ENCODE measurements at places on chromosomes 1 and 21. TPM values are rescaled to one million over a fixed set of nuclear protein-coding genes. Genes with fewer than 3 reads are reported as not detected.

Gene SRM
- total RNA-seq: 36.1 TPM

Gene KRTAP19-1
- not detected for total RNA-seq

Gene SIM2
- 0.34 TPM for total RNA-seq

Gene REN
- under 0.01 TPM for total RNA-seq

Gene FOXD2
- 0.07 TPM for total RNA-seq
